ENCODE measurements at places on chromosomes 4 and X.

DNA sequence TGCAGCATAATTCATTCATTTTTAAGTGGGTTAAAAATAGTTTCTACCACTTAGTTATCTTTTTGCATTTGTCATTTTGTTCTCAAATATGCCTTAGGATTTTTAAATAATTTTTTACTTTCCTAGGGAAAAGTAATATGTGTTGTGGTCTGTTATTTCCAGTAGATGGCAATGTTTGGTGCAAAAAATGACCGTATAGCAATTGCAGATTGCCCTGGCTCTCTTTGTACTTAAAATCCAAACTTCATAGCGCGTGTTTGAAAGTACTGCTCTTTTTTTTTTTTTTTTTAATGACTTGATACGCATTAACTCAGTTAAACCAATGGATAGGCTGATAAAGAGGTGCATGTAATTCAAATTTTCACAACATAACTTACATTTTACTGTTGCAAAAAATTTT lies 74.4 kb upstream of the RBMX start:
- no peaks in the 10 kb centered on the region for H3K27me3 ChIP-seq
- H3K4me1 ChIP-seq: peaks cover 2% of the 10 kb centered on the region
- H3K27ac ChIP-seq: no peak overlapping the region
- no peak overlapping the region for H3K4me3 ChIP-seq
- no peaks in the 10 kb centered on the region for H3K36me3 ChIP-seq
- DNase-seq: no peak

DNA sequence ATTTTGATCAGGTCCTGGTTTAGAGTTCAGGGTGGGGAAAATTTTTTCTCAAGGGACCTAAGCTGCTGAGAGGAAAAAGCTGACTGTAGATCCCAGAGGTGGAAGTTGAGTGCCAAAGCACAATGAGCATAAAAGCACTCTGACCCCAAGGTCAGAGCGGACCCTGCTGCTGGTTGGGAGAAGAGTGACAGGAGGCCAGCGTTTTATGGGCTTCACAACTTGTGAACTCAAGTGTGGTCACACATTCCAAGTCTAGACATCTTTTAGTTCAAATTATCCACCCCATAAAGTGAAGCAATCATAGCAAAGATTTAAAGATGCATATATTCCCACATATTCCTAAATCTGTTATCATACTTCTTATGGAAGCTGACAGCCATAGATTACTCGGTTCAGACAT lies 220.3 kb downstream of the CHIC2 start:
- no peak for DNase-seq
- peaks cover 6% of the 10 kb centered on the region for H3K27me3 ChIP-seq
- no peaks in the 10 kb centered on the region for H3K36me3 ChIP-seq
- H3K4me3 ChIP-seq: no peak overlapping the region
- no peaks in the 10 kb centered on the region for H3K4me1 ChIP-seq

GRCh38 chrX:133189195-133189594 lies 29.0 kb downstream of the TFDP3 start:
- H3K4me1 ChIP-seq: no peaks in the 10 kb centered on the region
- no peak for DNase-seq
- H3K36me3 ChIP-seq: no peaks in the 10 kb centered on the region
- no peak overlapping the region for H3K27ac ChIP-seq
- peaks cover 11% of the 10 kb centered on the region for H3K27me3 ChIP-seq

GRCh38 chr4:1632109-1633104 lies 51.7 kb downstream of the FAM53A start:
- no peaks in the 10 kb centered on the region for H3K4me1 ChIP-seq
- no peaks in the 10 kb centered on the region for H3K36me3 ChIP-seq
- DNase-seq: no peak
- H3K27me3 ChIP-seq: no peaks in the 10 kb centered on the region
- no peak overlapping the region for H3K4me3 ChIP-seq
- no peak overlapping the region for H3K27ac ChIP-seq

DNA sequence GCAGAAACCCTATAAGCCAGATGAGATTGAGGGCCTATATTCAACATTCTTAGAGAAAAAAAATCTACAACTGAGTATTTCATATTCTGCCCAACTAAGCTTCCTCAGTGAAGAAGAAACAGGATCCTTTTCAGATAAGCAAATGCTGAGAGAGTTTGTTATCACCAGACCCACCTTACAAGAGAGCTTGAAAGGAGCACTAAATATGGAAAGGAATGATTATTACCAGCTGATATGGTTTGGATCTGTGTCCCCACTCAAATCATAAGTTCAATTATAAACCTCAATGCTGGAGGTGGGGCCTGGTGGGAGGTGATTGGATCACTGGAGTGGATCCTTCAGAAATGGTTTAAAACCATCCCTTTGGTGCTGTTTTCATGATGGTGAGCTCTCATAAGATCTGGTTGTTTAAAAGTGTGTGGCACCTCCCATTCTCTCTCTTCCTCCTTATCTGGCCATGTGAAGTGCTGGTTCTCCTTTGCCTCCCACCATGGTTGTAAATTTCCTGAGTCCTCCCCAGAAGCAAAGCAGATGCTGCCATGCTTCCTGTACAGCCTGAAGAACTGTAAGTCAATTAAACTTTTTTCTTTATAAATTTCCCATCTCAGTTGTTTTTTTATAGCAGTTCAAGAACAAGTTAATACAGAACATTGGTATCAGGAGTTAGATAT lies 144.2 kb downstream of the MSN start:
- no peak for DNase-seq
- H3K27ac ChIP-seq: no peak overlapping the region
- peaks cover 5% of the 10 kb centered on the region for H3K4me1 ChIP-seq
- no peak overlapping the region for H3K4me3 ChIP-seq
- peaks cover 3% of the 10 kb centered on the region for H3K36me3 ChIP-seq

DNA sequence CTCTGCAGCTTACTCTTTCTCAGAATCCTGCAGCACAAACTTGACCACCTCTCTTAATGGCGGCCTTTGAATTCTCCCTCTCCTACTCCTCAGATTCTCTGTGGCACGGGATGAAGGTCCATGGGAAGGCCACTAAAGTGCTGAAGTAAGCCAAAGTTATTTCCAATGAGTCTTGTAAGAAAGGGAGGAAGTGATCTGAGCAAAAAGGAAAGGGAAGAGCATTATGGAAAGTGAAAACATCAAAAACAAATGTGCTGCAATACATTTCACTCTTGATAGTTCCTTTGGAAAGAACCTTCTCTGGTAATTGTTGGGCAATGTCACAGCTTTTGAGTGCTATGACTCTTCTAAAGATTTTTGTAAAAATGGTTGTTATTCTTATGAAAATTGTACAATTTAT lies 54.3 kb upstream of the CAMK2D start:
- H3K4me1 ChIP-seq: no peaks in the 10 kb centered on the region
- no peaks in the 10 kb centered on the region for H3K27me3 ChIP-seq
- no peak overlapping the region for H3K27ac ChIP-seq
- no peak for DNase-seq
- no peak overlapping the region for H3K4me3 ChIP-seq

GRCh38 chr4:67320645-67321044 lies 224.7 kb downstream of the CENPC start:
- no peak overlapping the region for H3K27ac ChIP-seq
- no peaks in the 10 kb centered on the region for H3K4me1 ChIP-seq
- no peak overlapping the region for H3K4me3 ChIP-seq
- DNase-seq: no peak
- H3K36me3 ChIP-seq: no peaks in the 10 kb centered on the region

DNA sequence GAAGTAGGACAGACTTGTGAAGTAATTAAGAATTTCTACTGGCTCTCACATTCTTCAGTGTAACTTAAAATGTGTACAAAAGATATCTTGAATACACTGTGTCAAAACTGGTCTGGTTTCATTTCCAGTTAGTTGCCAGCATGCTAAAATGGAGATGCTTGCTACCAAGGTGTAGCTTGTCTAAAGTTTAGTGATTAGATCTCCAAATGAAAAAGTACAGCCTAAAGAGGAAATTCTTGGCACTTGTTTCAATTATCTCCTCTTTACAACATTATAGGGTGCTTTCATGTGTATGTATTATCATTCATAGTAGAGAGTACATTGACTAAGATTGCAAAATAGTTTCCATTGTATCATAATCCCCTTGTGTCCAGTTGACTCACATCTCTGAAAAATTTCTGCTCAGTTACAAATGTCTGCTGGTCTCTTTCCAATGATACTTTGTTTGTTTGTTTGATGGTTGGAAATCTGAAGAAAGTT lies 97.3 kb upstream of the SPRY1 start:
- DNase-seq: no peak
- no peaks in the 10 kb centered on the region for H3K27me3 ChIP-seq
- peaks cover 21% of the 10 kb centered on the region for H3K36me3 ChIP-seq
- H3K4me3 ChIP-seq: no peak overlapping the region

- DNase-seq: no peak
- no peak overlapping the region for H3K27ac ChIP-seq
Observed at GRCh38 chr4:57159866-57160265, 49.7 kb upstream of the IGFBP7 start.

DNA sequence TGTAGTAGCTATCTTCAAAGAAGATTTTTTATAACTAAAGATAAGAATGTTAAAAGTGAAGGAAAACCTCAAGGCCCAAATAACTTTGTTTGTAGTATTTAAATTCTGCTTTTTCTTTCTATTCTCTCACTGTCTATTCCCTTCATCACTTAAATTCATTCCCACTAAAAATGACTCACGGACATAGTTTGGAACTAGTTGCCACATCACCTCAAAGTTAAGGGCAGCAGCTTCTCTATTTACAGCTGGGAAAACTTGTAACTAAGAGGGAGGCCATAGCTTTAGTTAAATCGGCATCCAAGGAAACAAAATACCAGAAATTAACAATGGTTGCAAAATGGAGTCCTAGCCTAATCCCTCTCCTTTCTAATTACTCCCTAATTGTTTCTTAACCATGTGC lies 325.4 kb upstream of the MAGEB2 start:
- H3K27me3 ChIP-seq: no peaks in the 10 kb centered on the region
- no peak overlapping the region for H3K27ac ChIP-seq
- no peaks in the 10 kb centered on the region for H3K36me3 ChIP-seq
- H3K4me3 ChIP-seq: no peak overlapping the region

GRCh38 chr4:79445371-79445781 lies 37.3 kb upstream of the GK2 start:
- no peaks in the 10 kb centered on the region for H3K4me1 ChIP-seq
- H3K4me3 ChIP-seq: no peak overlapping the region
- no peak overlapping the region for H3K27ac ChIP-seq

DNA sequence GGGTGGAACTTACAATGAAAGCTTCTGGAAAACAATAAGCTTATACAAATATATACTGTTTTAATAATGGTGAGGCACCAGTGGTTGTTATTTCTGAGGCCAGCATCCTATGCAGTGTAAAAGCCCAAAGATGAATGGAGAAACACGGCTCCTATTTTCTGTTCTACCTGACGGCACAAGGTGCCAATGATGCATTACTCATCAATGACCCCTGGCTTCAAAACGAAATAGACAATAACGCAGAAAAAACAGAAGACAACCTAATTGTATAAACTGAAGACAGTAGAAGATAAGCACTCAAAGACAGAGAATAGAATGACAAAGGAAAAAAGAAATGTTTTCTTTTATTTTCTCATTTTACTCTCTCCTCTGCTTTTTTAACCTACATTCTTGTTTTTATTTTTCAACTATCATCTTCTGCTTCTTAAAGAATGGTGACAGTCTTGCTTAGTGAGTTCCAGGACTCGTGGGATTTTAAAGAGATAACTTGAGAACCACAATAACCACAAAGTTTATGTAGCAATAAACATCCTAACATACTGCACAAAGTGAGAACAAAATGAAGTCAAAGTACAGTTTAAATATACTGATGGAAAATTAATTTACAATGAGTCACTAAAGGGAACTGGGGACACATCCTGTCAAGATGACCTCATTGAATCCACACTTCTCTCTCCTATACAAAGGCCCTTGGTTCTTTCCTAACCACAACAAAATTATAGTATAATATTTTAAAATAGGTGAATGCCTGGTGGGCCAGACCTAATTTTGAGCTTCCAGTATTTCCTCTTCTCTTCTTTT lies 169.8 kb downstream of the BTC start:
- no peak overlapping the region for H3K27ac ChIP-seq
- DNase-seq: no peak
- H3K27me3 ChIP-seq: peaks cover 5% of the 10 kb centered on the region
- H3K4me3 ChIP-seq: no peak overlapping the region
- H3K36me3 ChIP-seq: no peaks in the 10 kb centered on the region
- no peaks in the 10 kb centered on the region for H3K4me1 ChIP-seq

DNA sequence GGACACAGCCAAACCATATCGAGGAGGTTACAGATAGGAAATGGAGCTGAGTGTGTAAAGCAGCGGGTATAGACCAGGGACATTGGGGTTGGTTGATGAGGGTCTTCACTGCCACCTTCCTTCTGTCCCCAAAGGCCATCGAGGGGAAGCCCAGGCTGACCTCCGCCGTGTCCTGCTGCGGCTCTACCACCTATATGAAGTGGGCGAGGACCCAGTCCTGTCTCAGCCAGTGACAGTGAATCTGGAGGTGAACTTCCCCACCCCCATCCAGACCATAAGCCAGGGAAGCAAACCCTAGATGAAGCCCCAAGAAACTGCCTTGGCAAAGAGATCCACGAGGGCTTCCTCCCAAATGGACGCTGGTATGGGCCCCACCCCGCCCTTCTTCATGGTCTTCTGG lies 23.2 kb upstream of the MRFAP1 start:
- no peaks in the 10 kb centered on the region for H3K4me1 ChIP-seq
- no peak for DNase-seq
- H3K27me3 ChIP-seq: no peaks in the 10 kb centered on the region
- no peak overlapping the region for H3K4me3 ChIP-seq
- no peak overlapping the region for H3K27ac ChIP-seq

DNA sequence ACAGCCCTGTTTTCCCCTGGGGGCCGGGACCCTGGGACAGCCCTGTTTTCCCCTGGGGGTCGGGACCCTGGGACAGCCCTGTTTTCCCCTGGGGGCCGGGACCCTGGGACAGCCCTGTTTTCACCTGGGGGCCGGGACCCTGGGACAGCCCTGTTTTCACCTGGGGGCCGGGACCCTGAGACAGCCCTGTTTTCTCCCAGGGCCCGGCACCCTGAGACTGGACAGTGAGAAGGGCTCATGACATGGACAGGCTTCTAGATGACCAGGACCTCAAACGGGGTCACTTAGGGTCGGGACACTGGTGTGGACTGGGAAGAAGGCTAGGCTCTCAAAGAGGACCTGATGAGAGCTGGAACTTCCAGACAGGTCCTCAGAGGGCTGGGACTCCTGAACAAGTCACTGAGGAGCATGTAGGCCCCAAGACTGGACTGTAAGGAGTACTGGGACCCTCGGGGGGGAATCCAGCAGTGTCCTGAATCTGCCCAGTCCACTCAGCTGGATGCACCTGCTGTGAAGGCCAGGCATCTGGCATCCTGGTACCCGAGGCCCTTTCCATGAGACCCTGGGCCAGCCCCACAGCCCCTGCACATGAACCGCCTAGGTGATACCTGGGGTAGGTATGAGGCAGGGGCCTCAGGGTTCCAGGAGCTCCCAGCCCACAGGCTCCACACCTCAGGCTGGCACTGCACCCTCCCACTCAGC lies 2.4 kb downstream of the PCGF3 start:
- DNase-seq: no peak
- H3K4me1 ChIP-seq: peaks cover 26% of the 10 kb centered on the region
- no peaks in the 10 kb centered on the region for H3K27me3 ChIP-seq
- no peak overlapping the region for H3K4me3 ChIP-seq
- no peak overlapping the region for H3K27ac ChIP-seq
- peaks cover 18% of the 10 kb centered on the region for H3K36me3 ChIP-seq
